ENCODE measurements at places on chromosomes 5 and 9. TPM values are rescaled to one million over a fixed set of nuclear protein-coding genes. Genes with fewer than 3 reads are reported as not detected.

DNA sequence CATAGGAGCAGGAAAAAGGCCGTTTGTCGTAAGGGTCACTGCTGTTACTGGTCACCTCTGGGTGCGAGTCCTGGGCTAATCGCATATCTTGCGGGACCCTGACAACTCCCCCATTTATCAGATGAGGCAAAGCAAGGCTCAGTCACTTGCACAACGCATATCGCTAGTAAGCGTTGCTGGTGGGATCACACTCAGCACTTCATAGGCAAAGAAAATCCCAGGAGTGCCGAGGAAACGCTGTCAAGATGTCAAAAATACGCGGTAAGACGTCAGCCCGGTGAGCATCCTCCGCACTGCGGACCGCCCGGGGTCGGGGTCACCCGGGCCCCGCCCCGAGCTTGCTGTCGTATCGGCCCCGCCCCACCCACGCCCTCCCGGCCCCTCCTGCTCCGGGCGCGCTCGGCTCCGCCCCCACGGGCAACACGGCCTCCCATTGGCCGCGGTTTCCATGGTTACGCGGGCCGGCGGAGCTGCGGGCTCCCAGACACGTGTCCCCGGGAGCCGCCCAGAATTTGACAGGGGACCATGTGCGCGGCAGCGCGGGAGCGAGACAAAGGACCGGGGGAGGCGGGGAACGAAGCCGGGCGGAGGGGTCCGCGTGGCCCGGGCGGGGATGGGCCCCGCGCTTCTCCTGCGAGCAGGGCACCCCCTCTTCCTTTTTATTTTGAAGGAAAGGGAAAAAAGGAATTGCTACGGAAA is 80.2 kb upstream of the IER5L start:
- peak; percentile 90 for DNase-seq

GRCh38 chr9:29290516-29290915 is 1717.2 kb upstream of the C9orf72 start:
- no peak for DNase-seq

- DNase-seq, result no peak
These were observed 65.7 kb downstream of the SIL1 start for GRCh38 chr5:139132515-139132914.

DNA sequence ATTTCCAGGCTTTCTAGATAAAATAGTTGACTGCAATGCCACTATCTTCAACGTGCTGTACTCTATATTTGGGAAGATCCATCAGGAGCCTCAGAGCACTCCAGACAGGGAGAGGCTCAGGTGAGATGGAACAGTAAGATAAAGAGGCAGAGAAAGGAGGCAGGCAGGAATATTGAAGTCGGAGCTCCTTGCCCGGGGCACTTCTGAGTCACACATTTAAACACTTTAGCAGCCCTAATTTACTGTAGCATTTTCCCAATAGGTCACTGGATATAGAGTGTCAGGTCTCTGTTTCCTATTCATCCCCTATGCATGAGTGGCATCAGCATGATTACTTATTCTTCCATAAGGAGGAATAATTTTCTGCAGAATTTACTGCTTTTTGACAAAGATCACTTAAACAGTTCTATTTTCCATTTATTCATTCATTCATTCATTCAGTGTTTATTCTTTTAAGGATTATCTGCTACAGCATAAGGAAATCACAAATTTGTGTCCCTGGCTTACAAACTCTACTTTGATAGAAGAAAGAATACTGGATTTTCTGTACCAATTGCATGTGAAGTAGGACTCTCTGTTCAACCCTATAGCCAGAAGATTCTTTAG is 170.7 kb downstream of the MAPKAP1 start:
- no peak for DNase-seq

GRCh38 chr9:120603591-120603990 is 23.6 kb upstream of the CDK5RAP2 start:
- DNase-seq, result no peak

- no peak for DNase-seq
These were observed 243.8 kb downstream of the BNC2 start for GRCh38 chr9:16626577-16627130.

- no peak for DNase-seq
These were observed 36.4 kb downstream of the ADAMTS12 start for GRCh38 chr5:33855396-33855795.

Gene ATP6V1G1
- 45.2 TPM for total RNA-seq

Gene TMOD1
- 0.96 TPM for total RNA-seq

Gene NEUROG1
- not detected for total RNA-seq

Gene MAP3K1
- 18.6 TPM for total RNA-seq
